ENCODE measurements at places on chromosomes 5 and 9.

DNA sequence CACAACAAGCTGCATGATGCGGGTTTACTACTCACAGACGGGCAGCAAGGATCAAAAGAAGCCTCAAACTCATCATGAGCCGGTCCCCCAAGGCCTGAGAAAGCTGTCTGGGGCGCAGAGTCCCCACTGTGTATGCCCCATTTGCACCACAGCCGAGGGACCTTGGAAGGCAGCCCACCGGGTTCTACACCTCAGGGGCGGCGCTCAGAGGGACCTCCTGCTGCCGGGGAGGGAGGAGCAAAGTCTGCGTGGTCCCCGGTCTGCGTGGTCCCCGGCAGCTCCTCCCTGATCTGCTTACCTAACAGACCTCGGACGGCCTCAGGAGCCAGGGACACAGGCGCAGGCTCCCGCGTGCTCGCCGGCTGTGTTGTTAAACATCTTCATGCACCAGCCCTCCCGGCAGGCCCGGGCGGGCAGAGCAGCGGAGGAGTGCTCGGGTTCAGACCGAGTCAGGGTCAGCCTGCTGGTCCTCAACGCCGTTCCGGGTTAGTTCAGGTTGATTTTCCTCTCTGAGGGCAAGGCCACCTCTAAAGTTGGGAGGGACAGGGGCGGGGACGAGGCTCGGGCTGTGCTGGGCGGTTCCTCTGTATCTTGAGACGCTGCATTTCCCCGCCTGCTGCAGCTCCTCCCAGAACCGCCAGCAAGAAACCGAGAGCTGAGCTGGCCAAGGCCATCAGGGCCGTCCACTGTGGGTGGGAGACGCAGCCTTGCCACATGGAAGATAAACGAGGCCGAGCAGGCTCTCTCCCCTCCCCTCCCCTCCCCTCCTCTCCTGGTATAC is 74.6 kb downstream of the MRPL36 start:
- no peak for DNase-seq

DNA sequence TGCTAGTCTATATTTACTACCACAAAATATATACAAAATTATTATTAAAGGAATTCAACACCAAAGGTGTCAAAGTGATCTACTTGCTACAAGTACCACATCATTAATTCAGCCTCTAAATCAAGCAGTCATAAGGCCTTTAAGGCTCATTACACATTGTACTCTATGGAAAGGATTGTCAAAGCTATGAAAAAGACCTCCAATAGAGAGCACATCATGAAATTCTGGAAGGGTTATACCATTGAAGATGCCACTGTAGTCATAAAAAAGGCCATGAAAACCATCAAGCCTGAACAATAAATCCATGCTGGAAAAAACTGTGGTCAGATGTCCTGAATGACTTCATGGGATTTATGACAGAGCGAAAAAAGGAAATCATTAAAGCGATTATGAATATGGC is 708.0 kb upstream of the FAM174A start:
- DNase-seq, result no peak

DNA sequence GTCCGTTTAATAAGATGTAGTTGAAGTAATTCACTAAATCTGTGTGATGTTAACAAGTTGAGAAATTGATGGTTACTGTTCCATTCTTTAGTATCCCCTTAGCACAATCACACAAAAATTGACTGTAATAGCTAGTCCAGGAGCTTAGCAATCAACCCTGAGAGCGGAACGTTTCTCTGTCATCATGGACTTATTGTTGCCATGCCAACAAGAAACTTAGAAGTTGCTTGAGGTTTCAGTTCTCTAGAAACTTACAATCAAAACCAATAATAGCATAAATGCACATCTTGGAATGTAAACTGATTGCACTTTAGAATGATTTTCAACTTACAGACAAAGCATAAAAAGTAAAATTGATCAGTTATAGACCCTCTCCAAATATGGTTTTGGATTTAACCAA is 125.4 kb upstream of the ANKH start:
- DNase-seq, result no peak

GRCh38 chr9:89753472-89754055 is 148.8 kb downstream of the GADD45G start:
- no peak for DNase-seq

GRCh38 chr5:98163796-98164493 is 609.5 kb upstream of the RGMB start:
- no peak for DNase-seq

GRCh38 chr9:135404451-135405144 is 75.0 kb upstream of the PPP1R26 start:
- no peak for DNase-seq

GRCh38 chr5:153674356-153674755 is 183.9 kb downstream of the GRIA1 start:
- no peak for DNase-seq

- no peak for DNase-seq
These were observed 93.2 kb upstream of the CXCL14 start for GRCh38 chr5:135671966-135672365.

Data from heart right ventricle (tissue), 16 donors.